ENCODE measurements at places on chromosomes 4 and X. TPM values are rescaled to one million over a fixed set of nuclear protein-coding genes. Genes with fewer than 3 reads are reported as not detected.

The NEUROG2 gene
- total RNA-seq: not detected

The CSAG3 gene
- not detected for total RNA-seq

The SOWAHB gene
- 21.4 TPM for total RNA-seq

The USO1 gene
- total RNA-seq: 47.8 TPM

The NDUFA1 gene
- total RNA-seq: 76.0 TPM

The NDST4 gene
- not detected for total RNA-seq

The FAM13A gene
- 11.6 TPM for total RNA-seq

The SUPT20HL2 gene
- total RNA-seq: not detected

The SMIM31 gene
- total RNA-seq: not detected

The GABRE gene
- total RNA-seq: 20.2 TPM

The CRLF2 gene
- not detected for total RNA-seq

The CT45A2 gene
- not detected for total RNA-seq

The SMIM10L2A gene
- total RNA-seq: 2.5 TPM

The GLOD5 gene
- total RNA-seq: not detected

The SLC49A3 gene
- 0.63 TPM for total RNA-seq

The OTUD6A gene
- not detected for total RNA-seq

The PNMA6F gene
- total RNA-seq: not detected

The CFAP99 gene
- not detected for total RNA-seq

The SLIT2 gene
- total RNA-seq: 0.63 TPM

The F8A2 gene
- total RNA-seq: not detected

The ANK2 gene
- 0.92 TPM for total RNA-seq

The HUWE1 gene
- 69.7 TPM for total RNA-seq

The PRR32 gene
- not detected for total RNA-seq

The COL25A1 gene
- not detected for total RNA-seq

The PAGE4 gene
- total RNA-seq: not detected

The CXCL5 gene
- 4.6 TPM for total RNA-seq

The TEX13D gene
- not detected for total RNA-seq

The SRPX gene
- total RNA-seq: 11.2 TPM

The ADH1A gene
- total RNA-seq: not detected

The PRKG2 gene
- 0.28 TPM for total RNA-seq

The PABPC4L gene
- total RNA-seq: 0.37 TPM

The ALB gene
- not detected for total RNA-seq

The LRIT3 gene
- not detected for total RNA-seq

The MPC1L gene
- not detected for total RNA-seq

The HTR2C gene
- total RNA-seq: not detected

The AFAP1 gene
- 15.8 TPM for total RNA-seq

The TMPRSS11D gene
- total RNA-seq: 1.9 TPM
